ENCODE measurements at places on chromosomes 3 and 15. TPM values are rescaled to one million over a fixed set of nuclear protein-coding genes. Genes with fewer than 3 reads are reported as not detected.

CTXN2 gene
- total RNA-seq, result not detected

DNA sequence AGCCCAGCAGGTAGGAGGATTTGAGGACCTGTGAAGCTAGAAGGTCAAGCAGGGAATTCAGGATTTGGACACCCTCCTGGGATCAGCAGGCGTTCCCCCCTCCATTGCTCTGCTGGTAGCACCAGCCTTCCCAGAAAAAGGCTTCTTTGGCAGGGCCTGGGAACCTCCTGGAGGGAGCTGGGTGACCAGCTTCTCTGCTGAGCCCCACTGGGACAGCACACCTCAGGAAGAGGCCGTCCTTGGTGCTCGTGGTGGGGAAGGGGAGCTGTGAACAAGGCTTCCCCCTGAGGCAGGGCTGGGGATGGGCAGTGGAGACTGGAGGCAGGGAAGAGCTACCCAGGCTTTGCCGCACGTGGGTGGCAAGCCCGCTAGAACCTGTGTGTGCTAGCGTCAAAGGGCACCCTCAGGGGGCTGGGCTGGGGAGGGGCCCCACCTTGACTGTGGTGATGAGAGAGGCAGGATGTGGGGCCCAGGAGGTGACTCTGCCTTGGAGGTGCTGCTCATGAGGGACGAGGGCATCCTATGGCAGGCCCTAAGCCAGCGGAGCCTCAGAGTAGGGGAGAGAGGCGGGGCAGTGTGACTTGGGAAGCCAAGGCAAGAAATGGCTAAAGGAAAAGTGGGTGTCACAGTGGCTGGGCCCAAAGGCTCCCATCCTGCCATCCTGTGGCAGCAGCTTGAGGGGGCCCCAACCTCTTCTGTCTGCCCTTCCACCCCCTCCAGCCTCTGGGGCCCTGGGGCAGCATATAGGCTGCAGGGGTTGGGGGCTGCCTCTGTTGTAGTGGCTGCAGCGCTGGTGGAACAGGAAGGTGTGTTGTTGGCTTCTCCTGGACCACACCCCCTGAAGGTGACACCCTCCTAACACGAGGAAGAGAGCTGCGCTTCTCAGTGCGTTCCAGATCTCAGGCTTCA, 20.7 kb downstream of the KLF13 start:
- peak overlapping the region; percentile 76 for H3K4me3 ChIP-seq
- peak overlapping the region; percentile 75 for H3K27ac ChIP-seq
- peaks cover 100% of the 10 kb centered on the region for H3K4me1 ChIP-seq
- peak; percentile 88 for DNase-seq
- H3K36me3 ChIP-seq, result peaks cover 7% of the 10 kb centered on the region

DNA sequence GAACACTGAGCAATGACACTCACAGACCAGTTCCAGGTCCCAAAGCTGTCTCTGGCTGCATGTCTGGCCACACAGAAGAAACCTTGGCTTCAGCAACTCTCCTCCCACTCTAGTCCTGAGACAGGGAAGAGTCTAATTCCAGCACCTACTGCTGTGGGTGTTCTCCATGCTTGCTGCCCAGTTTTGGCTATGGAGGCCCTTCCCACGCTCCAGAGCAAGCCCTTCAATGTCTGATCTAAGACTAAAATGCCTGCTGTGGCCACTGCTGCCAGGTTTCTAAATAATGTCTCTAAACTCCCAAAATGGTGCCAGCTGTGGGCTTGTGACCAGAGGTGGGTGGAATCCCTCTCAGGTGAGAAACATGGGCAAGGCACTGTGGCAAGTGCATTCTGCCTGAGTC, 531.3 kb downstream of the GRM7 start:
- H3K4me3 ChIP-seq, result no peak overlapping the region
- H3K27ac ChIP-seq, result no peak overlapping the region
- H3K36me3 ChIP-seq, result no peaks in the 10 kb centered on the region

DNA sequence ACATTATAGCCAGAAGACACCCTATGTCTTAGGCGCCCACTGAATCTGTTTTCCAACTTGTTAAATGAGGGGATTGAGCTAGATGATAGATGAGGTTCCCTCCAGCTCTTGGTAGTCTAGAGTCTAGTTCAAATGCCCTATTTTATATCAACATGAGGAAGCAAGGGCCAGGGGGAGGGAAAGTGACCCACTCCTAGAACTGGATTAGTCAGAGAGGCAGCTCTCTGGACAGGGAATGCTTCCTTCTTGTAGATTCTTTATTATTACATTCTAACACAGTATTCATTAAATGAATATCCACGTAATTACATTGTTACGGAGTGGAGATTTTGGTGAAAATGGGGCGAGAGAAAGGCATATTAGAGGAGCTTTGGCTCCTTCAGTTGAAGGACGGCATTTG, 89.5 kb downstream of the RAD18 start:
- H3K27me3 ChIP-seq, result no peaks in the 10 kb centered on the region
- H3K4me3 ChIP-seq, result no peak overlapping the region
- H3K27ac ChIP-seq, result no peak overlapping the region
- no peak for DNase-seq
- H3K4me1 ChIP-seq, result no peaks in the 10 kb centered on the region
- H3K36me3 ChIP-seq, result no peaks in the 10 kb centered on the region

DNA sequence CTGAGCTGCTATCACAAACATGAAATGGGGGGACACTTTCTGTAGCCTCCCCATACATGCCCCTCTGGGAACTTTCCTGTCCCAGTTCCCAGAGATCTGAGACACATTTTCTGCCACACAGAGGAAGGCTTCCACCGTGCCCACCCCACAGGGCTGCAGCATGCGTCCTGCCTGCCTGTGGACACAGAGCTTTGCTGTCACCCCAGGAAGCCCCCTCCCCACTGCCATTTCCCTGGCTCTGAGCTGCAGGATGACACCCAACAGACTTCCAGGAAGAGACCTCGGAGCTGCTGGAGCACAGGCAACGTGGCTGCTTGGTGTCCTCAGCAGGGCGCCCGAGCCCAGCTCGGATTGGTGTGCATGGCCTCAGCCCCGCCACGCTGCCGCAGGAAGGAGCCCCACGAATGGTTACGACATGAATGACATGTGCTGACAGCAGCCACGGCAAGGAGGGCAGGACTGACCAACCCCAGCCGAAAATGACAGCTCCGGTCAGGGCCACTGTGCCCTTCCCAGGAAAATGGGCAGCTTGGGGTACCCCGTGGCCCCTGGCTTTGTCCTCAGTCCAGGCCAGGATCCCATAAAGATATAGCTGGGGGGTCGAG, 81.3 kb downstream of the VGLL4 start:
- H3K36me3 ChIP-seq, result peaks cover 4% of the 10 kb centered on the region
- H3K27ac ChIP-seq, result no peak overlapping the region

DNA sequence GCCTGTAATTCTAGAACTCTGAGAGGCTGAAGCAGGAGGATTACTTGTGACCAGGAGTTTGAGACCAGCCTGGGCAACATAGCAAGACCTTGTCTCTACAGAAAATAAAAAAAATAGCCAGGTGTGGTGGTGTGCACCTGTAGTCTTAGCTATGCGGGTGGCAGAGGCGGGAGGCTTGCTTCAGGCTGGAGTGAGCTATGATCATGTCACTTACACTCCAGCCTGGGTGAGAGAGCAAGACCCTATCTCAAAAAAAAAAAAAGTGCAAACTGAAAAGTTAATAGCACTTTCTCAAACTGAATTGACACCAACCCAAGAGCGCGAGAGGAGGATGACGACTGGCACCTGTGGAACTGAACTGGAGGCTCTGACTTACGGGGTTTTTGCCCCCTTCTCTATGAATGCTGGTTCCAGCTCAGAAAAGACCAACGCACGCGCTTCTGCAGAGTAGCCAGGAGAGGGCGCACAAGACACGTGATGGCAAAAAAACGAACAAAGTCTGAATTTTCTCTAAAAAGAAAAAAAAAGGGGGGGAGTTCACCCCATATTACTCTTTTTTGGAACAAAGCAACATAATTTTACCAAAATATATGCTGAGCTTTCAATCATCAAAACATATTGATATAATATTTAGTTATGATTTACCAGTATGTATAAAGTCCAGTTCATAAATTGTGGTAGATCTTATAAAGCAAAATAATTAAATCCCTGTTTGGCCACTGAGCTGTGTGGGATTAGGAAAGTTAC, 23.7 kb downstream of the CFAP92 start:
- no peak overlapping the region for H3K27ac ChIP-seq
- no peaks in the 10 kb centered on the region for H3K4me1 ChIP-seq
- H3K4me3 ChIP-seq, result no peak overlapping the region
- H3K36me3 ChIP-seq, result no peaks in the 10 kb centered on the region

GRCh38 chr15:90479656-90480055, 50.1 kb upstream of the CRTC3 start:
- H3K27me3 ChIP-seq, result no peaks in the 10 kb centered on the region
- no peak overlapping the region for H3K27ac ChIP-seq
- H3K4me1 ChIP-seq, result peaks cover 14% of the 10 kb centered on the region
- no peak overlapping the region for H3K4me3 ChIP-seq
- peaks cover 47% of the 10 kb centered on the region for H3K36me3 ChIP-seq
- DNase-seq, result no peak

DNA sequence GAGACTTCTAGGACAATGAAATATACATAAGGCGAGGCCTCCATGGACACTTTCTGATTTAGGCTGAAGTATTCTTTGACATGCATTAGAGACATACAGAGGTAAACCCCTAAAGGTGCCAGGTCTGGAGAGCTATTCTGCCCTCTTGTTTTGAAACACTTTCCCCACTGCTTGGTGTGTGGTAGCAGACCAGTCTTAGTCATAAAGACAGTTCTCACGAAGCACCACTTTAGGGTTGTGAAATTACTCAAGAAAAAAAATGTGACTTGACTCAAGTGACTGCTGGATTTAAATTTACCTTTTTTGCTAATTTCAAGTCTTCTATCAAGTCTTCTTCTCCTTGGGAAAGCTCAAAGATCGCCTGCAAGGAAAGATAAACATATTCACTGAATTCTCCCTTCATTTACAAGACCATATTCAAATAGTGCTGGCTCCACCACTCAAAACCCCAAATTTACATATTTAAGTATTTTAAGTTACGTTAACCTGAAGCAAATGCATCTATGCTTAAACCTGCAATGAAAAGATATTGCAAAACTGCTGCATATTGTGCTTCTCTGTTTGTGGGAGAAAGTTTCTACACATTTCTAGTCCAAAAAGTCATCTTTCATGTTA, 48.4 kb downstream of the ARHGEF3 start:
- peaks cover 39% of the 10 kb centered on the region for H3K36me3 ChIP-seq
- no peak overlapping the region for H3K27ac ChIP-seq
- no peak overlapping the region for H3K4me3 ChIP-seq

DNA sequence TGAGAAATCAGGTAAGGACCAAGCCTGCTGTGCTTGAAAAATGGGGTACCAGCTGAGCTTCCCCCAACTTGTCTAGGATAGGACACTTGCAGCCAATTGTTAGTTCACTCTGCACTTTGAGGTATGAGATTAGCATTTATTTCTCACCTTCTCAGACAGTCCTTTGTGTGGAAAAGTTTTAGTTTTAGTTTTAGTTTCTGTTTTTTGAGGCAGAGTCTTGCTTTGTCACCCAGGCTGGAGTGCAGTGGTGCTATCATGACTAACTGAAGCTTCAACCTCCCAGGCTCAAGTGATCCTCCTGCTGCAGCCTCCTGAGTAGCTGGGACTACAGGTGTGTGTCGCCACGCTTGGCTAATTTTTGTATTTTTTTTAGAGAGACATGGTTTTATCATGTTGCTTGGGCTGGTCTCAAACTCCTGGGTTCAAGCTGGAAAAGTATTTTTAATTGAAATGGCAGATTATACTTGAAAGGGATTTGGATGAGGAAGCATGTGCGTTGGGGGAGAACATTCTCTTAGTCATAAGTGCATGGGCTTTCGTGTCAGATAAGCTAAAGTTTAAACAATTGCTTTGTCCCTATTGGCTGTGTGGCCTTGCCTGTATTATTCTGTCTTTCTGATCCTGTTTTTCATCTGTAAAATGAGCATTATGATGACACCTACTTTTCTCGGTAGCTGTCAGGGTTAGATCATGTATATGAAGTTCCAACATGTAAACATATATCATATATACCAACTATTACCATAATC, 25.2 kb upstream of the CCK start:
- H3K36me3 ChIP-seq, result no peaks in the 10 kb centered on the region
- DNase-seq, result no peak
- no peak overlapping the region for H3K27ac ChIP-seq

DNA sequence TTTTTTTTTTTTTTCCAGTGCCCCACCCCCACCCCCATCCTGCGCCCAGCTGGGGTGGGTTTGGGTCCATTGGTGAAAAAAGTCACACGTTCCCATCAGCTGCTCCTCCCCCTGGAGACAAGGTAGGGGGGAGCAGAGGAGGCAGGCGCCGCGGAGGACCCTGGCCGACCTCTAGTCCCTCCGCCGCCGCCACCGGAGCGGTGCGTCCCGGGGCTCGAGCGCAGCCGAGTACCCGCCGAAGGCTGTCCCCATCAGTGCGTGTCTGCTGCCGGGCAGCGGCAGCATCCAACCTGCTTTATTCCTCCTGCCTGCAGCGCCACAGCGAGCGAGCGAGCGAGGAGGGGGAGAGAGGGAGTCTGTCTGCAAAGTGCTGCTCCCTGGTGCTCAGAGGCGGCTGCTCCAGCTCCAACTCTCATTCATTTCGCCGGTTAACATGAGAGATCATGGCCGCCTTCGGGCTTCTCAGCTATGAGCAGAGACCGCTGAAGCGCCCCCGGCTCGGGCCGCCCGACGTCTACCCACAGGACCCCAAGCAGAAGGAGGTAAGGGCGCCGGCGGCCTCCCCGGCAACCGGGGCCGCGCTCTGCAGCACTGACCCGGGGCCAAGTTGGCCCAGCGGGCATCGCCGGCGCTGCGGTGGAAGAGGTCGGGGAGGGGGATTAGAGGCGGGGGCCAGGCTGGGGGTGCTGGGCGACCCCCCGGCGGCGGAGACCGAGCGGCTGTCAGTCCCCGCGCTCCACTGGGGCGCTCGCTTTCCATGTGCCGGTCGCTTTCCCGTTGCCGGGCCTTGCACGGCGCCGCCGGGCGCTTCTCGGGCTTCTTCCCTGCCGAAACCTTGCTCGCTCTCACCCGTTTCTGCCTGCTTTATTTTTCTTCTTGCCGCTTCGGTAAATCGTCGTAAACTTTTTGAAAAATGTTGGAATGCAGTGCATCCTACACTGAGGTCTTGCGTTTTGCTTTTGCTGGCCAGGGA, 1.3 kb downstream of the MED12L start:
- no peaks in the 10 kb centered on the region for H3K27me3 ChIP-seq
